Activated CD8-positive, alpha-beta memory T cell treated with anti-CD3 and anti-CD28 coated beads for 1 hour (primary cell): ENCODE measurements at places on chromosomes 2 and 18.

- DNase-seq = no peak
Measured at GRCh38 chr2:190425221-190425866, 17.2 kb downstream of the MFSD6 start.

DNA sequence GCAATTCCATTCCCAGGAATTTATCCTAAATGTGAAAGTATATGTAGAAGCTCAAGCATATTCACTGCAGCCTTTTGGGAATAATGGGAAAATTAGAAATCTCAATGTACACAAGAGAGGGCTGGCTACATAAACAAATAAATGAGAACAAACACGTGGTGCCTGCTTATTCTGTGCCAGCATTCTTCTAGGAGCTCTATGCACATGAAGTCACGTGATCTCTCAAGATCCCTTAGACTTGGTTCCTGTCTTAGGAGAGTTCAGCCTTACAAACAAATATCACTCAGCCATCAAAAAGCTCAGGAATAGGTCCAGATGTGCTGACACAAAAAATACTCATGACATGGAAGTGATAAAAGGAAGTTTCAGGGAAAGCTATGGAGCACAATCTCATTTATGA is 92.9 kb upstream of the SP3 start:
- DNase-seq = no peak

- DNase-seq = no peak
Measured at GRCh38 chr2:229410946-229411345, 139.9 kb upstream of the PID1 start.

- no peak for DNase-seq
Measured at GRCh38 chr18:78765637-78766281, 213.9 kb upstream of the SALL3 start.
